ENCODE measurements at places on chromosomes 16 and 17.

DNA sequence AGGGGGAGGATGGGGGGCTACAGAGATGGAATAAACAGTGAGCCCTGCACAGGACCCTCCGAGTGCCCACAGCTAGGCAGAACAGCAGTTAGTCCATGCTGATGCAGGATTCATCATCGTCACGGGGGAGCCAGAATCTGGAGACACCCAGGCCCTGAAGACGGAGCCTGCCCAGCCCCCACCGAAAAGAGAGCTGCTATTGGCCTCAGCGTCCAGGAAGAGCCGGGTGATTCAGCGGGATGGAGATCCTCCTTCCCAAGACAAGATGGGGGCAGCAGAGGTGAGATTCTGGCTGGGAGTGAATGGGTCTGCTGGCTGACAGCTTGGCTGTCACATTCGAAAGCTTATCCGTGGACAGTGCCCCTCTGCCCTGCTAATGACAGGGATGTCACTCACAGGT is 133.6 kb upstream of the CRHR1 start:
- no peak for DNase-seq

DNA sequence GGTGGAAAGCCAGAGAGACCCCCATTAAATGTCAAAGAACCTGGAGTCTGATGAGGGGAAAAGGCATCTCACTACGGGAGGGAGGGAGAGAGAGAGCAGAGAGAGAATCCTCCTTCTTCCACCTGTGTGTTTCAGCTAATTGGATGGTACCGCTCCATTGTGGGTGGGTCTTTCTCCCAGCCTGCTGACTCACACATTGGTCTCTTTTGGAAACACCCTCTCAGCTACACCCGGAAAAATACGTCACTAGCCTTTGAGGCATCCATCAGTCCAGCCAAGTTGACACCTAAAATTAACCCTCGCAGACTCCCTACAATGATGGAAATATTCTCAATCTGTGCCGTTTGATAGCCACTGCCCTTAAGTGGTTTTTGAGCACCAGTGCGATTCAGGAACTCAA is 100.4 kb downstream of the ELAC2 start:
- no peak for DNase-seq

GRCh38 chr17:77356690-77357201 is 216.0 kb downstream of the SEC14L1 start:
- DNase-seq = no peak

GRCh38 chr17:49509588-49509917 is 14.5 kb downstream of the NGFR start:
- DNase-seq = no peak

- no peak for DNase-seq
Observed at GRCh38 chr17:69367298-69367697, 40.4 kb upstream of the ABCA5 start.

DNA sequence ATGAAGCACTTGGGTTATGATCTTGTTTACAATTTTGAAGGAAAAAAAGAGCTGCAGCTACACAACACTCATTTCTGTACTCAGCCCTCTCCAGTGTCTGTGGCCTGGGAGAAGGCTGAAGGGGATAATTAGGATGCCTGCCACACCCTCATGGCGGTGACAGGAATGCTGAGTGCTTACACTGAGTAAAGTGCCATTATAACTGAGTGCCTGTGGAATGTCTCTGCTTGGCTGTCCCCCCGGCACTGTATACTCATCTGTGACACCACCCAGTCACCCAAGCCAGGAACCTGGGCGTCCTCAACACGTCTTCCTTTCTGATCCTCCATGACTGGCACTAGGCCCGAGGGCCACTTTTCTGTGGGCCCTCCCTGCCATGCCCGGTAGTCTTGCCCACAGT is 3.5 kb upstream of the MRPL38 start:
- DNase-seq = no peak

GRCh38 chr16:4534151-4534790 is 4.3 kb downstream of the CDIP1 start:
- no peak for DNase-seq

DNA sequence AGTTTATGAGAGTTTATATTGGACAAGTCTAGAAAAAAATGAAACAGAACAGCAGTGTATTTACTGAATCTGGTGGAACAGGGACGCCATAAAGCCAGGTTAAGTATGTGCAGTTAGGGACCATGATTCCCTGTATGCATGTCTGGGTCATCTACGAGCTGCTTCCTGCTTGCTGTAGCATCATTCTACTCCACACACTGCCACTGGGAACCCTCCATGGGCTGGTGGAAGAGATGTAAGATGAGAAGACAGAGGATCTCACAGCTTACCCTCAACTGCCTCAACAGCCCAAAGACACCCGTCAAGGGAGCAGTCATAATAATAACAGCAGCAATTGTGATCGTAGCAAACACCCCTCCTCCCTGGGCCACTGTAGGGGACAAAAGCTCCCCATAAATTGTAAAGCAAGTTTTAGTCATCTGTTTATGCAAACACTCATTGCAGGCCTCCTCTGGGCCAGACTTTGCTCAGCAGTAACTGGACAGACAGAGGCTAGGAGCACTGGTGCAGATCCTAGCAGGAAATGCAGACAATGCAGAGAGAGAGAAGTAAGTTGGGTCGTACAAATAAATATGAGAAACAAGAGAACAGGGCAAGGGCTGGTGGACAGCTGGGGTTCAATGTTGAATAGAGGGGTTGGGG is 188.0 kb downstream of the SOX9 start:
- no peak for DNase-seq

DNA sequence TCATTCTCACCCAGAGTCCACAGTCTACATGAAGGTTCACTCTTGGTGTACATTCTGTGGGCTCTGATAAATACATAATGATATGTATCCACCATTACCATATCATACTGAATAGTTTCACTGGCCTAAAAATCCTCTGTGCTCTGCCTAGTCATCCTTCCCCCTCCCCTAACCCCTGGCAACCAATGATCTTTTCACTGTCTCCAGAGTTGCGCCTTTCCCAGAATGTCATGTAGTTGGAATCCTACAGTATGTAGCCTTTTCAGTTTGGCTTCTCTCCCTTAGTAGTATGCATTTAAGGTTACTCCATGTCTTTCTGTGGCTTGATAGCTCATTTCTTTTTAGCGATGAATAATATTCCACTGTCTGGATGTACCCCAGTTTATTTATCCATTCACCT is 101.3 kb downstream of the NOG start:
- no peak for DNase-seq

GRCh38 chr16:75535211-75535843 is 581 bp downstream of the CHST5 start:
- no peak for DNase-seq

- DNase-seq = no peak
Observed at GRCh38 chr17:50095626-50096037, 481 bp downstream of the PDK2 start.

DNA sequence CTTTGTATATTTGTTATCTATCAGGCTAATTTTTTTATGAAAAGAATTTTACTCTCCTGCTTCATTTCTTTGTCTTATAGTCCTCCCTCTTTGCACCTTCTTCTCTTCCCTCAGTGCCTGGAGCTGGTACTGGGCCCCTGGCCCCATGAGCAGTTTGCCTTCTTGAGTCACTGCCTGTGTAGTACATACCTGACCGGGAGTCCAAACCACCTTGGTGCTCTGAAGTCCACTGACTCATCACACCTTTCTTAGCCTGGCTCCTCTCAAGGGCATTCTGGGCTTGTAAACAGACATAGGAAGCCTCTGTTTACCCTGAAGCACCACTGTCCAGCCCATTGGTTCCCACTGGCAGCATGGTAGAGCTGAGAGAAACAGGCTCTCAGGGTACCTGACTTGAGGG is 11.0 kb upstream of the TACO1 start:
- DNase-seq = no peak

- DNase-seq = no peak
Observed at GRCh38 chr17:49071106-49071505, 61.5 kb upstream of the B4GALNT2 start.

DNA sequence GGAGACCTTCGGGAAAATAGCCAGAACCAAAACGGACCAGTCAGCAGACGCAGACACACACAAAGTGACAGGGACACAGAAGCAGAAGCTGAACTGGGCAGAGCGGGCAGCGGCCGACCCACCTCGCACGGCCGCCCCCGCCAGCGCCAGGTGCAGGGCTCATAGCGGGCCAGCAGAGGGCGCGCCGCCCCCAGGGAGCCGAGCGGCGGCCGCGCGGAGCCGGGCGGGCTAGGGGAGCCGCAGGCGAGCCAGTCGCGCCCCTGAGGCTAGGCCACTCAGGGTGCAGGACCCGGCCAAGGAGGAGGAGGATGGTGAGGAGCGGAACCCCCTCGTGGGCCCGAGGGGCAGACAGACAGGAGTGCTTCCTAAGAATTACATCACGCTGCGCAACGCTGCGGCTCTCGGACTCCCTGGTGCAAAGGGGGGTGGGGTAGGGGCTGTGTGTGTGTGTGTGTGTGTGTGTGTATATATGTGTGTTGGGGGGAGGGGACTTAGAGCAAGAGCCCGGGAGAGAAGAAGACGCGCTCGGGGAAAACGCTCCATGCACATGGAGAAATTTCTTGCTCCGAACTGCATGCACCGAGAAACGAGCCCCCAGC is 913 bp upstream of the NOG start:
- DNase-seq = no peak

DNA sequence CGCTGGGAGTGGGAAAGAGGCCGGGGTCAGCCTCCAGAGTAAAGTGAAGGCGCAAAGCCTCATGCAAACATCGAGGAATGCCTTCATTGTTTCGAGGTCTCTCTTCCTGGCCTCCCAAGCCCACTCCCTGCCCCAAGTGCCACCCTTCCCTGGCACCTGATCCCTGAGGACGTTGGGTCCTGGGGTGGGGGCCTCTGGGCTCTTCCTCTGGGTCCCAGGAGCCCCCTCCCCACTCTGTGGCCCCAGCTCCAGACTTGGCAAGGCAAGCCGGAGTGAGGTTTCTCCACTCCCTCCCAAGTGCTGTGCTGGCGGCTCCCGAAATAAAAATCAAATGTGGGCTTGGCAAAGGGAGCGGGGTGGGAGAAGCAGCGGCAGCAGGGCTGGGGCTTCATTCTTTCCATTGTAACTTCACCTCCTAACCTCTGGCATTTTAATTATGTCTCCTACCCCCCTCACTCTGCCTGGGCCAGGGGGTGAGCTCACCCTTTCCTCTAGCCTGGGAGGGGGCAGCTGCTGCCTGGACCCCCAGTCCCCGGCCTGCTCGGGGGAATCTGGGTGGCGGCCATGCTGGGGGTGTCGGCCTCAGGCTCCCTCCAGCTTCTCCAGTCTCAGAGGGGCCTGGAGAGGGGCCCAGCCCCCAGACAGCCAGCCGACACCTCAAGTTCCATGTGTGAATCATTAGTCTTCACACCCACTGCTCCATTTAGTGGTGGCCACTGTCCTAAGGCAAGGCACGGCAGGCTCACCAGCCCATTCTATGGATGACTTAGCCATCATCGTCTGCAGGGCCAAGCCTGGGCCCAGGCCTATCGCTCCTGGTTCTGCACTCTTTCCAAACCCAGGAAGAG is 14.6 kb upstream of the TMEM92 start:
- no peak for DNase-seq

- DNase-seq = no peak
Observed at GRCh38 chr16:7449306-7449705, 116.7 kb downstream of the RBFOX1 start.

- DNase-seq = no peak
Observed at GRCh38 chr17:77468897-77469296, 328.1 kb downstream of the SEC14L1 start.

- DNase-seq = no peak
Observed at GRCh38 chr16:76483307-76483909, 206.2 kb downstream of the CNTNAP4 start.

- no peak for DNase-seq
Observed at GRCh38 chr17:73325527-73325842, 13.7 kb upstream of the CDC42EP4 start.

DNA sequence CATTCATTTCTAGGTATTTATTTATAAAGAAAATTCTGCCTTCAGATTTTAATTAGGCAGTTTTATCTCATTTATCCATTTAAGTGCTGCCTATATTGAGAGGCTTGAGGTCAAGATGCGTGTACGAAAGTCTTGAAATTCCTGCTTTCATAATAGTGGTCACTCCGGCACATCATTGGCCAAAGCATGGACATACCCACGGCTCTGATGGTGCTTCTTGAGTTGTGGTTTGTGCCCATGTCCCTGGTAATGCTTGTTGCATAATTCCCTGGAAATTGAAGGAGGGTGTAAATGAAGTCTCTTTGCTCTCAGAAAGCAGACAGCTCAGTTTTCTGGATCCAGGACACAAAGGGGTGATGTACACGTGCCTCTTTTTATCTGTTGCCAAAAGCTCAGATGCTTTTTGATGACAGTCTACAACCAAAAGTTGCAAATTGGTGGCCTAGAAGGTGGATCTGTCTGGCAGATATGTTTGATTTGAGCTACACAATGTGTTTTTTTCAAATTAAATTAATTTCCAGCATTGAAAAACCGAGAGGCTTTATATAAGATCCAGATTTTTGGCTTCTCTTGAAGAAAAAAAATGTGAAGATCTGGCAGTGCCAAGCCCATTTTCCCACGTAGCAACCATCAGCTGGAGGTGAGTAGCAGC is 94.4 kb downstream of the SHISA9 start:
- DNase-seq = no peak

GRCh38 chr17:7977039-7977438 is 25.4 kb upstream of the GUCY2D start:
- no peak for DNase-seq

DNA sequence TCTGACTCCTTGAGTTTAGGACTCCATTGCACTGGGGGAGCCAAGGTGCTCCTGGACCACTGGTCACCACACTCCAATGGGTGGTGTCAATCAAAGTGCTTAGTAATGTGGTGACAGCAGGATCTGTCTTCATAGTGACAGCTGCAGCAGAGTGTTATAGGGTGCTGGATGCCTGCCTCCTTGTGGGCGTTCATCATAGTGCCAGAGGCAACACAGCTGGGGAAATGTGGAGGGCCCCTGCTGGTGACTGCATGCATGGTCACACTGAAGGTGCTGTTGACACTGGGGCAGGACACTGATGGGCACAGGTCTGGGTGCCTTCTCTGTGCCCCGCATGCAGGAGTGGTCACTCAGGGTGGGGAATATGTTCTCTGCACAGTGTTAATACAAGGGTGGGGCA is 177.5 kb upstream of the CDH8 start:
- DNase-seq = no peak

DNA sequence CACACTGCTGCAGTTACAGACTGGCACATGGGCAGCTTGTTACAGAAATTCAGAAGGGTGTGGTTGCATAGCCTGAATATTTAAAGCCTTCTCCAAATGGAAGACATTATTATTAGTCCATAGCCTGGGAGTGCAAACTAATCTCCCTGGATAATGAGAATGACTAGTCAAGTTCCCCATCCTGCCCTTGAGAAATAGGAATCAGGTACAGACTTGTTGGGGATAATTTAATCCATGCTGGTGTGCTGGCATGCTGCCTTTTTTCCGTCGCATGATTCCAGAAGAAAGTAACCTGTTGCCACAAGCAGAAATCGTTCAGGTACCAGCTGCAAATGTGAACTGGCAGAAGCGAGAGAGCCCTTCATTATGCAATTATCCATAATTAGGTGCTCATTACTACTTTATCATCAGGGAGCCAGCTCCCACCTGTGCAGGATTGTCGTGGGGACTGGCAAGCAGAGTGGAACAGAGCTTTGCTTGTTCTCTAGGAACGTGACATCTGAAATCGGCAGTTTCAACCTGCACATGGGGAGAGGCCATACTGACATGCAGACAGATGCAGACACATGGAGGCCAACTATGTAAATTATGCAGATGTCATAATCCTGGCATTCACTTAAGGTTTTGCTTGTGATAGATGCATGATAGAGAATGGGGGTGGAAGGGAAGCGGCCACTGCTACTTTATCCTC is 419.4 kb downstream of the PMP22 start:
- DNase-seq = no peak
